ENCODE measurements at places on chromosomes 7 and 10.

DNA sequence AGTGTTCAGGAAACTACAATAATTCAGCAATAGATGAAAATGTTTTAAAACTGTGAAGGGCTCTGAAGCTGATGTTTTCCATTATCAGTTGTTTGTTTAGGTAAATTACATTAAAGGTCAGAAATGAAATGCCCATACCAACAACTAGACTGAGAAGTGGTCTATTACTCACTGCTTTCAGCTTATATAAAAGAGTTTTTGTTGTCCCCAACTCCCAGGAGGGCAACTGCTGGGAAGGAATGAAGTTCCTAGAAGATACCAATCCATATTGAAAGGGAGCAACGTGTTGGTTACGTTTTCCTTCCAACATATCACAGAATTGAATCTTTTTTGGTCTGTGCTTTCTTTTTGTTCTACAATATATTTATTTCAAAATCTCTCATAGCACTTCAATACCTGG, 330.6 kb upstream of the LRRN3 start:
- no peak for DNase-seq

DNA sequence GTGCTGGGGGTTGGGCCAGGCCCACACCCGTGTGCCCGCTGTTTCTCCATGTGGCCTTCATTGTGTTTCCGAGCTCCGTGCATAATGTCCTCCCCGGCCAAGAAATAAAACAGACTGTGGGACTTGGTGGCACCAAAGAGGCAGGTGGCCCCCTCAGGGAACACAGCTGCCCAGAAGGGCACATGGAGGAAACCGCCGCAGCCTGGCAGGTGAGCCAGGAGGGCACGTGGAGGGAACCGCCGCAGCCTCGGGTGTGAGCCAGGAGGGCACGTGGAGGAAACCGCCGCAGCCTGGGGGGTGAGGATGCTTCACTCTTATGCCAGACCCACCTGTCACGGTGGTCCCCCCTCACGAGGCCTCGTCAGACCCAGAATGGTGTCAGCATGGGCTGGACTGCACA, 288.7 kb downstream of the WDR37 start:
- no peak for DNase-seq

DNA sequence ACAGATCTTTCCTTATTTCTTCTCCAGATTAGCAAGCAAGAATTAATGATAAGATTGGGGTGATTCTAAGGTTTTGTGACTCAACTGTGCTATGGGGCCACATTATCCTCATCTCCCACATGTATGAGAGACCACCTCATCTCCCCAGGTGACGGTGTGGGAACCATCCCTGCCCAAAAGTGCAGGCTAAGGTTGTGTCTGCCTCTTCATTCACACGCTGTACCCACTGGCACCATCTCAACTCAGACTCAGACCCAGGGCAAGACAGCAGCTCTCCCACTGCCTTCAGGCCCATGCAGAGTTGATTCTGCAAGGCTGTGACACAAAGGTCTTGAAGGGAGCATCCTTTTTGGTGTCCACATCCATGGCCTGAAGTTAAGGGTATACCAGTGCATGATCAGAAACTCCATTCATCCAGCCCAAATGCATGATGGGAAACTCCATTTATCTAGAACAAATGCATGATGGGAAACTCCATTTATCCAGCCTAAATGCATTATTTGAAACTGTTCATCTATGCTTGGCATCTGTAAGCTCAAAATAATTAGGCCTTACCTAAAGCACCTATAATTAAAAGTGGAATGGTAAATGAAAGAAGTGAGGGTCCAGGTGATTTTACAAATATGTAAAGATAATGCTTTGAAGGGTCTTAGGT, 99.4 kb downstream of the TCERG1L start:
- no peak for DNase-seq

GRCh38 chr10:89458291-89458690, 43.9 kb downstream of the IFIT5 start:
- DNase-seq, result peak; percentile 74

- no peak for DNase-seq
These were observed 11.4 kb upstream of the CSGALNACT2 start for GRCh38 chr10:43126759-43127424.

- no peak for DNase-seq
These were observed 31.9 kb upstream of the SGCE start for GRCh38 chr7:94687810-94688209.

GRCh38 chr10:30751678-30752331, 122.3 kb upstream of the LYZL2 start:
- peak; percentile 69 for DNase-seq

DNA sequence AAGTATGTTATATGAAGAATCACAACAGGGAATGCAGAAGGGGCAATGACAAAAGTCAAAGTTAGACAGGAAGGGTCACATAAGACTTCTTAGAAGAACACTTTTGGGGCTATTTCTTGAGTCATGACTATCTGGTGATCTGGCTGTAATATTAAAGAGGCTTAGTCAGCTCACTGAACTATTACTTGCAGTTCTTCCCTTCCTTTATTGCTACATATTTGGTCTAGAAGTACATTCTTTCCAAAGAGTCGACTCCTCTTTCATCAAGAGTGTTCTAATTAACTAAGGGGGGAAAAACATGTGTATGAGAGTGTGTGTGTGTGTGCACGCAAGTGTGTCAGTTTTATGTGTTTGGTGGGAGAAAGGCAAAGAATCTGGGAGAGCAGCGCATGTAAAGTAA, 247.3 kb upstream of the LRRTM3 start:
- DNase-seq, result peak; percentile 58

DNA sequence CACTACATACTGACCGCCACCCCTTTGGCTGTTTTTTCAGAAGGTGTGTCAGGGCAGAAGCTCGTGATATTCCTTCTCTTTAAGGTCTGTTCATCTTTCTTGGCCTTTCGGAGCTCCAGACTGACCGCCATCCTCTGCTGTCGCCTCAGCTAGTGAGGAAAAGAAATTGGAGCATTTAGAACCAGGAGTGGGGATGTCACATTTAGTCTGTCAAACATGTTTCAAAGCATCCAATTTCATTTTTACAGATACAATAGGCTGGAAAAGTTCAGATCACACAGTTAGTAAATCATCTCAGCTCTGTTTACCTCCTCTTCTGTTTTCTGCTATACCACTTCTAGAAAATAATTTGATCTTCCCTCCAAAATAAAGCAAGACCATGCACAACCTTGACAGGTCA, 4.8 kb downstream of the KPNA7 start:
- DNase-seq, result no peak

- DNase-seq, result no peak
These were observed 401.9 kb downstream of the SORCS3 start for GRCh38 chr10:105042906-105043552.

GRCh38 chr10:90777621-90778020, 80.2 kb downstream of the HTR7 start:
- DNase-seq, result peak; percentile 48

DNA sequence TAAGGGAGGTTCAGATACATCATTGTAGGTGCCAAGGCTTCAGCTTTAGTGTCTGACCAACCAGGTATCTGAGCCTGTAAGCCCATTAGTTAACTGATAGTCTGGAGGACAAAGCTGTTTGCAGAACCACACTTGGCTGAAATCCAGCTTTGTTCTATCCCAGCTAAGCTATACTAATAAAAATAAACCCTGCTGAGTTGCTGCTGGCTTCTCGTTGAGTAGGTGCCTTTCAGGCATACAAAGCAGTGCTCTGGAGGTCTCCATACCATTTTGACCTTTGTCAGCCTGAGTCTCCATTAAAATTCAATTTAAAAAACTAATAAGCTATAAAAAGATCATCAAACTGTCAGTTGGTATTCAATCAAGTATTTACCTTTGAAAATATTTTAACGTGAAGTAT, 22.0 kb downstream of the CDCA7L start:
- DNase-seq, result peak; percentile 53

DNA sequence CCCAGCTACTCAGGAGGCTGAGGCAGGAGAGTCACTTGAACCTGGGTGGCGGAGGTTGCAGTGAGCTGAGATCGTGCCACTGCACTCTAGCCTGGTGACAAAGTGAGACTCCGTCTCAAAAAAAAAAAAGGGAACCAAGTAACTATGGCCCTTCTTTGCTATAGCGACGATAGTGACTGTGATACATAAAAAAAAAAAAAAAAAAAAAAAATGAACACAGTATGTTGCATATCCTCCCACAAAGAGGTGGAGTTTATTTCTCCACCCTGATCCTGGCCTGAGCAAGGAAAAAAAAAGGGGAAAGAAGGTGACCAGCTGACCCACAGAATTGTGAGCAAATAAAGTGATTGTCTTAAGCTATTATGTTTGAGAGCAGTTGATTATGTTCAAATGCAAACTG, 42.3 kb upstream of the STEAP1B start:
- no peak for DNase-seq

GRCh38 chr7:73659983-73660382, 7.6 kb upstream of the VPS37D start:
- DNase-seq, result no peak

GRCh38 chr10:116629340-116629739, 8.6 kb downstream of the PNLIPRP2 start:
- DNase-seq, result no peak

DNA sequence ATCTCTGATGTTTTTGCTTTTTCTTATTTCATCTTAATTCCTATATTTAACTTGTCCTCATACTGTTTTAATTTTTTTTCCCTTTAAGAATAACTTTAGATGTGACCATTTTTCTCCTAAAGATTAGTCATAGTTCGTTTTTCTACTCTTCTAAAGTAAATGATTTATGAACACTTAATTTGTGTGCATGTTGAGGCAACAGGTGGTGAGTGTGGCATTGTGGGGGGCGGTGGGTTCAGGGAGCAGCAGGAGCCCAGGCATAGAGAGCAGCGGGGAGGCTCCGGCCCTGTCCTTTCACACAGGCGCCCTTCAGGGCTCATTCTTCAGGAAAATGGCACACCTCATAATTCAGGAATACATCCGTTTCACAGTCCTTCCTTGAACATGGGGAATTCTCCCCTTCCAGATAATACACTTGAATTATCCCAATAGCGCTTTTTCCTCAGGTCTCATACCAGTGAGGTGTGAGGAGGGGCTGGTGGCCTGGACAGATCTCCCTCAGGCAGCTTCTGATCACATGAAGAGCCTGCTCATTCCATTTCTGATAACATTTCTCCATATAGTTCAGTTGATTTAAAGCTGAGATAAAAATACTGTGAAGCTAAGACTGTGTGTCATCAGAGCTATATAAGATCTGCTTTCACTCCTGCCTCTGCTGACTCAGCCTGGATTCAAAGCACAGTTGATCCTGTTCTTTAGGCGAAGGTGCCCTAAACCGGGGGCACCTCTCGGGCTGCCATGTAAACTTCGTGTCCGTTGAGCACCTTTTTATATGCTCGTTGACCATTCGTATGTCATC, 40.2 kb downstream of the CUL1 start:
- DNase-seq, result peak; percentile 37

DNA sequence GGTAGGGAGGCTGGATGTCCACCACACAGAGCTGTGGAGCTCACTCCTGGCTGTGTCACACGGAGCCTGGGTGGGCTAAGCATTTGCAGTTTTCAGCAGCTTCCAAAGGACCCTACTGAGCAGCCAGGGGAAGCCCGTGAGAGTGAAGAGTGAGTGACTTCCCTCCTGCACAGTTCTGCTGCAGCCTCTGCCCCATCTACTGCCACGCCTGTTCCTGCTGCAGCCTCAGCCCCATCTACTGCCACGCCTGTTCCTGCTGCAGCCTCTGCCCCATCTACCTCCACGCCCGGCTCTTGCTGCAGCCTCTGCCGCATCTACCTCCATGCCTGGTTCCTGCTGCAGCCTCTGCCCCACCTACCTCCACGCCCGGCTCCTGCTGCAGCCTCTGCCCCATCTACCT, 12.2 kb downstream of the ADAM8 start:
- DNase-seq, result no peak

GRCh38 chr10:131901181-131901829, 497 bp downstream of the PPP2R2D start:
- no peak for DNase-seq

- peak; percentile 52 for DNase-seq
These were observed 141.5 kb downstream of the LRRN3 start for GRCh38 chr7:111232249-111233084.

- DNase-seq, result peak; percentile 49
These were observed 336.6 kb downstream of the HGF start for GRCh38 chr7:81433206-81433605.

GRCh38 chr7:106613848-106614560, 47.0 kb downstream of the CCDC71L start:
- DNase-seq, result peak; percentile 61

GRCh38 chr10:114996542-114996941, 58.5 kb downstream of the TRUB1 start:
- peak; percentile 71 for DNase-seq

DNA sequence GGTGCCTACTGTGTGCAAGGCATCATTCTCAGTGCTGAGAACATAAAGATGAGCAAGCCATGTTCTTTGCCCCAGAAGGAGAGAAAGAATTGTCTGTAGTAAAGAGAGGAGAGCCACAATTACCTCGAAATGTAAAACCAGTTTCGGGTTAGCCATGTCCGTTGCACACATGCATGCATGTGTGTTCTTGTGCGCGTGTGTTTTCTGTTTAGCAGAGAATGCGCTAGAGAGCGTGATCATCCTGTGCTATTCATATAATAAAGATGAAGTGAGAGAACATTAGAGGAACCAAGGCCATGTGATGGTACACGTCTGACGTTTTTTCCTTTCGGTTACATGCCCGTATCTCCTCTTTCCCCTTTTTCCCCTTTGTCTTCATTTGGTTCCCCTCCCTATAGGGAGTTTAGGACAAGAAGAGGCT, 158.2 kb downstream of the CELF2 start:
- DNase-seq, result no peak

DNA sequence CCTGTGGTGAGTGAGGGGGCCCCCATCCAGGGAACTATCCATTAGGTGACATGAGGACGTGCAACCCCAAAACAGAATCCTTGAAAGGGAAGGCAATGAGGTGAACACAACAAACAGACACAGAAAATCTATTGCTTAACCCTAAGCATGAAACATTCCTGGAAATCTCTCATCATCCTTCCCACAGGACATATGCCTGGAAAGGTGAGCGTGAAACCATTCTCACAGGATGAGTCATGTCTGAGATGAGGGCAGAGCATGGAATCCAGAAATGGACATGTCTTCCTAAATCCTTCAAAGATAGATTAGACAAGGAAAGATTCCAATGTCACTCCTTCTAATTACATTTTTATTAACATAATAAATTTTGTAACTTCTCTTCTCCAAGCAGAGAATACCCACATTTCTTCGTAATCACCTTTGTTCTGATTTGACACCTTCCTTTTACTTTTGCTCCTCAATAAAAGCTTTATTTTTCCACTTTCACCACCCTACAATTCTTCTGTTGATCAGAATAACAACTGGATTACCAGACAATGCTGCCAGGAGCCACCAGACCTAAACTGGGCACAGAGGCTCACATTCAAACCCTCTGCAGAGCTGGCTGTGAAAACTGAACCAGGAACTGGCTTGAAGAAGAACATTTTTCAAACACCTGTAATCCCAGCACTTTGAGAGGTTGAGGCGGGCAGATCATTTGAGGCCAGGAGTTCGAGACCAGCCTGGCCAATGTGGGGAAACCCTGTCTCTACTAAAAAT, 67.2 kb downstream of the COBL start:
- no peak for DNase-seq

Measured in LHCN-M2 (cell line).